ENCODE measurements at places on chromosomes 12 and 14.

DNA sequence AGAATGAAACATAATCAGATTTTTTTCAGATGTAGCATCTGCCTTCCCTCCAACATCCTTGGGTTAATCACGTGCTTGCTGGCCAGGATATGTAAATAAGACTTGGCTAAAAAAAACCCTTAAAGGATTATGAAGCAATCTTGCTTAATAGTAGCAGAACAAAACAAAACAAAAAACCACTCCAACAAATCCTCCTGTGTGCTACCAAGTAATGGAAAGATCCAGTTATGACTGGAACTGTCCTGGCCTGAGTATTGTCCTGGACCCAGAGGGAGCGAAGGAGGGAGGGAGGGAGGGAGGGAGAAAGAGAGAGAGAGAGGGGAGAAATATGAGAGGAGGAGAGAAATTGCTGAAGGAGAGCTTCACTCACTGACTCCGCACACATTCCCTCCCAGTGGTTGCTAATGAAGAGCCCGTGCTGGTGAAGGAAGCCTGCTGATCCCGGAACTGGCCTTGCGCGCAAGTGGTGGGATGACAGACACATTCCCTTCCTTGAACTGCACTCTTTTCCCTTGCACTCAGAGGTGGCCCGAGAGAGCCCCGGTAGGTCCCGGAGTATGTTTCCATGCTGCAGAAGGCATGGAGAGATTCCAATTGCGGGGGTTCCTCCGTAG lies 57.2 kb downstream of the HMGA2 start:
- peak; percentile 65 for DNase-seq

GRCh38 chr12:130838284-130838950 lies 633 bp downstream of the STX2 start:
- DNase-seq, result no peak

DNA sequence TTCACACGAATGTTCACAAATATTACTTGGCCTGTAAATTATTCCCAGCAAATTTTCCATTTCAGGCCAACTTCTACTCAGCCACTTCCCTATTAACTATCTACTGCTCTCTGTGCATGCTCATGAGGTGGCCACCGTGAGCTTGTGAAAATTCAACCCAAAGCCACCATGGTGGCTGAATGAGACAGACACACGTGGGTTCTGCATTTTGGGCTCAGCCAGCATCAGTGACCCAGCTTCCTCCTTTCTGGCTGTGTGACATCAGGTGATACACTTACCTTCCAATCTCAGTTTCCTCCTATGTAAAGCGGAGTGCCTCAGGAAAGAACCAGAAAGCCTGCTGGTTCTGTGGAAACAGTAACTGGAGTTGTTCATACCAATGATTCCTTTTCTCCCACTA lies 175.8 kb downstream of the FOXN3 start:
- no peak for DNase-seq

DNA sequence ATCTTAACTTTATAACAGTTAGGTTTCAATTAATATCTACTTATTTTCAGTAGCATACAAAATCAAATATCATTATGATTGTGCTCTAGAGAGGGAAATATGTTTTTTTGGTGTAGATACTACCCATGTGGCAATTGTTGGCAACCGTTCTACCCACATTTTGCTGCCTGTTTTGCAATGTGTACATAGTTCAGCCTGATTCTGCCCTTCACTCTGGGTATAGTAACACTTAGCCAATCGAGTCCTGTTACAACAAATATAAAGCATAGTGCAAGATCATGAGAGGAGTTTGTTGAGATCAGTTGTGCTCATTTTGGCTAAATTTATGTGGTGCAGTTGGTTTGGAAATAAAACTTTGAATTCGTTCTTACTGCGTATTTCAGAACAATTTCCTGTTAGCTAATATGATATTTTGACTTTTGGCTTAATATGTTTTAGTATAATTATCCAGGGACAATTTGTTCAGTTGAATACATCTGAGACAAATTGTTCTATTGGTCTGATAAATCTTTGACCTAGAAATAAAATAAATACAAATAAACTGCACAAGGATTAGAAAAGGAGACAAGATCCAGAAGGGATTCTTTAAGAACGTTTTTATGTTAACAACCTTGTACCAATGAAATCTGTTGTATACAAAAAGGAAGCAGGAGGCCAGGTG lies 76.9 kb downstream of the ATF7IP start:
- peak; percentile 31 for DNase-seq

DNA sequence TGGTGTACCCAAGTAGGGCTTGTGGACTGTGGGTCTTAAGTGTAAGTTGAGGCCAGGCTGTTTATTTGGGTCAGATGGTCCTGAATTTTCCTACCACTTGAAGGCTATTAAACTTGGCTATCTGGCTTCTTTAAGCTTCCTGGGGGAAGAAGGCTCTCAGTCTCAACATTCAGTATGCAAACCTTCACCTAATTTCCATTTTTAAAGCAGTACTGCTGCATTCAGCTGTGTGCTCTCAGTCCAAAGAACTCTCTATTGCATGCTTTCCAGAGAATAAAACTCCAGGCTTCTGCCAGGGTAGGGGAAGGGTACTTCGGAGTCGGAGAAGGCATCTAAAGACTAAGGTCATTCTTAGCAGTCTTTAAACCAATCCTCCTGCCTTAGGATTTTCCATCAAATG lies 124.4 kb downstream of the HELB start:
- DNase-seq, result no peak

GRCh38 chr12:95004610-95005009 lies 1.1 kb upstream of the NDUFA12 start:
- peak; percentile 68 for DNase-seq

- DNase-seq, result no peak
These were observed 61.9 kb downstream of the PRKAB1 start for GRCh38 chr12:119729871-119730270.

DNA sequence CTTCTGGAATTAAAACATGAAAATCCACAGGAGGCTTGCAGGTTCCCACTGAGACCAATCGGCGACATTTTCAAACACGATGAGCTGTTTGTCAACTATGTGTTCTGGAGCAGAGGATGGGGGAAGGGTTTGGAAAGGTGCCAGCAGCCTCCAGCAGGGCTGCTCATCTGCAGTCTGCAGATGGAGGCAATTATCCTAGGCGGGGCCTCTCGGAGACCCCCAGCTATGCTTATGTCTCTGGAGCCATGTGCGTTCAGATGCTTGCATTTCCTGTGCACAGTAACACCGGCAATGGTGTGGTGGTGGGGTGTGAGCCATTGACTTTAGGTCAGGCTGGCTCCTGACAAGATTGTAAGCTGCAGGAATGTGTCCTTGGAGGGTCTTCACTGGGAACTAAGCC lies 51.7 kb downstream of the RPH3A start:
- DNase-seq, result no peak

GRCh38 chr12:65565601-65566560 lies 258.4 kb upstream of the HMGA2 start:
- no peak for DNase-seq

- DNase-seq, result no peak
These were observed 8.7 kb upstream of the SLC4A8 start for GRCh38 chr12:51415931-51416330.

- DNase-seq, result no peak
These were observed 63.2 kb downstream of the AMN start for GRCh38 chr14:102985665-102986064.

DNA sequence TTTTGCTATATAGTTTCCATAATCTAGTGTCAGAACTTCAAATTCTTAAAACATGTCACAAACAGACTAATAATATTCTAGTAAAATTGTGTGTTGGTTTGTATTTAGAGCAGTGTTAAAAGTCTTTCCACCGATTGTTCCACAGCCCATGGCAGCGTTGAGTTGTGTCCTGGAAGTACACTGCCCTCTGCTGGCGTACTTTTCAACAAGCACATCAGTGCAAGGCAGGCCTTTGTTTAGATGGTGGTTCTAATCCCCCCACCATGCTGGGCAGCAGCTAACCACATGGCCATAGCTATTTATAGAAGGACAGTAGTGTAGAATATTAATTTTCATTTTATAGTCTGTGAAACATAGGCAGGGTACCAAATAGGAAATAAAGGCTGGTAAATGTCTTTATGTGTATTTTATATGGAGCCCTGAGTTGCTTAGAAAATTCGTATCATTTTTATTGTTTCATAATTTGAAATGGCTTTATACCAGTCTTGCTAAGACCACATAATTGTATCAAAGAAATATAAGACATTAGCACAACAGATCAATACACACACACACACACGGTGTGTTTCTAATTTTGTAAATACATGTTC lies 235.4 kb downstream of the SEC23A start:
- DNase-seq, result peak; percentile 76

GRCh38 chr14:23056956-23057756 lies at the start of gene CDH24:
Gene CDH24, minus strand, starts transcription at chr14:23057520. Its CDS starts 1,787 bp downstream, at chr14:23055733.
- DNase-seq, result peak; percentile 57

GRCh38 chr14:71780075-71780474 lies 152.2 kb upstream of the RGS6 start:
- no peak for DNase-seq

- DNase-seq, result no peak
These were observed 374.6 kb downstream of the MDGA2 start for GRCh38 chr14:47300796-47301195.

DNA sequence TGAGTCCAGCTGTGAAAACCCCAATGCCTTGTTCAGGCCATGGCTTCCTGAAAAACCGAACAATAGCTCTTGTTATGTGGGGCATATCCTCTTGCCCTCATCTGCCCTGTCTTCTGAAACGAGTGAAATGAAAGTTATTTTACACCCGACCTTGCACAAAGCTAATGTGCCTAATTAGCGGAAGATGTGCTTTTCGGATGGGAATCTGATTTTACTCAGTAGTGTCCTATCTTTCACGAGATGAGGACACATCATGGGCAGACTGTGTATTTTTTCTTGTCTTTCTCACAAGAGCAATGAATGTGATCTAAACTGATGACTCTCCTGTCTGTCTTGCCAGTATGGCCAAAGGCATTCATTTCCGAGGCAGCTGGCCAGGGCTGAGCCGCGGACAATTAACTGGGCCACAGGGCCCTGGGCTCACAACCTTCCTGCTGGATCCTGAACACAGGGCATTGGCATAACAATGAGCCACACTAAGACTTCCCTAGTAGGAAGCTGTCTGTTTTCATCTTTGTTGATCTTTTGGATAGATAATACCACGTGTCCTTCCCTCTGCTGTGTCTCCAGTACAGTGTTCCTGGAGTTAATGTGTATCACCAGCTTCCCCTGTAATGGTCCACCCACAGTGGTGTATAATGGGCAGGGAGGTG lies 86.0 kb upstream of the HIF1A start:
- no peak for DNase-seq

DNA sequence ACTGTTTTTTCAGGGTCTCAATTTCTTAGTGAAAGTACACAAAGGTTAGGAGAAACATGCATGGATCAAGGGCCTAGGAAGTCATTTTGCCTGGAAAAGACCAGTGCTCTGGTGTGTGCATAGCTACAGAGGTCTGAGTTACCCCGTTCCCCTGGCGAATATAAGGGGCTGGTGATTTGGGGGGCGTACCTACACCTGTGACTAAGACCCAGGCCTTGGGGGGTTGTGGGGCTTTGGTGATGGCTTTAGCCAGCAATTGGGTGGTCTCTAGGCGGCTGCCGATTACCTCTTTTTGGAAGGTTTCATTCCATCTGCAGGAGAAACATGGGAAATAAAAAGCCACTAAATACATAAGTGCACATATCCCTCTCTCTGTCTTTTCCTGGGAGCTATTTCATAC lies 1.1 kb downstream of the SDR39U1 start:
- no peak for DNase-seq

- DNase-seq, result peak; percentile 70
These were observed 1.3 kb downstream of the SDR9C7 start for GRCh38 chr12:56932867-56933266.

DNA sequence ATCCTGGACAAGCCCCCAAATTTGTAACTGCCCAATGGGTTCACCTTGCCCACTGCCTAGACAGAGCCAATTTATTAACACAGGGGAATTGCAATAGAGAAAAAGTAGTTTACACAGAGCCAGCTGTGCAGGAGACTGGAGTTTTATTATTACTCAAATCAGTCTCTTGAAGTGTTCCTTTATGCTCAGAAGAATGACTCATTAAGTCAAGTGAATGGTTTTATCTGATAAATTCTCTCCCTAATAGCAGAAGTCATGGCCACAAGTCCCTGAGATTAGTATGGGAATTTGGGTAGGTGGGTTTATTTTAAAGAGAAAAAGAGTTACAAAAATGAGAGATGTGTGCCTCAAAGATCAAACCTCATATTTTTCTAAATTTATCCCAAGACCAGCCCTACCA lies 122.8 kb upstream of the NUDT4 start:
- DNase-seq, result no peak

- no peak for DNase-seq
These were observed 160.8 kb downstream of the FOXN3 start for GRCh38 chr14:89256283-89256682.

GRCh38 chr12:121796855-121797751 lies 3.6 kb upstream of the RHOF start:
- DNase-seq, result peak; percentile 75

DNA sequence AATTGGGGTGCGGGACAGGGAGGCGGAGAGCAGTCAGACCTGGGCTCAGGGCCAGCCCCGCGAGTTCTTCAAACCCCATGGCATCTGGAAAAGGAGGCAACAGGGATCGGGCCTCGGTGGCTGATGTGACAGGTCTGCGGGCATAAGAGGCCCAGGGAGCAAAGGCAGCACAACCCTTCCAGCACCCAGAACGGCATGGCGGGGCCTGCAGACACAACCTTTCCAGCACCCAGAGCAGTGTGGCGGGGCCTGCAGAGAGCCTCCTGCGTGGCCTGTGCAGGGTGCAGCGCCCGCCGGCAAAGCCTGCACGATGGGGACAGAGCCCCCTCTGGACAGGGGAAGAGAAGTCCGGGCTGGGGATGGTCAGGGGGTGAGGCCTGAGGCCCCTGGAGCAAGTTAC lies 26.2 kb upstream of the TRAF3 start:
- no peak for DNase-seq

GRCh38 chr12:111046896-111047295 lies 126.5 kb upstream of the MYL2 start:
- DNase-seq, result no peak

- peak; percentile 36 for DNase-seq
These were observed 58.1 kb downstream of the PLEKHG3 start for GRCh38 chr14:64762044-64763034.

DNA sequence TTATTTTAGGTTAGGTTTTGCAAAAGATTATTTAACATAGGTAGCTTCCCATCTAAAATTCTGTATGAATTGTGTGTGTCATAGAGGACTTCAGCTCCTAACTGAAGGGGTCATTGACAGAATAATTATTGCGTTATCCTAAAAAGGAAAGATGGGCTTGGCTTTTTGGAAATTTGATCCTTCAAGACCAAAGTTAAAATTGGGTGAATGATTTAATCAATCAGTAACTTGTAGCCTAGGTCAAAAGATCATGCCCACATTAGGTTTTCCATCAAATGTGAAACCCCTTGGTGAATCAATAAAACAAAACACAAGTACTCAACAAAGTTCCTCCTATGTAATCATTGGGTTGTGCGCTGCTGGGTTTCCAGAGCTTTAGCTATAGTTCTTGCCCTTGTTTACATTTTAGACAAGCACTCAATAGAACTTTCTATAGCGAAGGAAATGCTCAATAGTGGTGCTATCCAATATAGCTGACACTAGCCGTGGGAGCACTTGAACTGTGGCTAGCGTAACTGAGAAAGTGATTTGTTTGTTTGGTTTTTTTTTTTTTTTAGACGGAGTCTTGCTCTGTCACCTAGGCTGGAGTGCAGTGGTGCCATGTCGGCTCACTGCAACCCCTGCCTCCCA lies 37.6 kb upstream of the ARHGAP5 start:
- DNase-seq, result no peak

- no peak for DNase-seq
These were observed 148.1 kb upstream of the C14orf180 start for GRCh38 chr14:104431351-104431928.
